Mammary epithelial cell (primary cell): ENCODE measurements at places on chromosomes 1 and 21. TPM values are rescaled to one million over a fixed set of nuclear protein-coding genes. Genes with fewer than 3 reads are reported as not detected.

- DNase-seq, result no peak
These were observed 6.2 kb upstream of the ANKRD65 start for GRCh38 chr1:1427106-1427819.

DNA sequence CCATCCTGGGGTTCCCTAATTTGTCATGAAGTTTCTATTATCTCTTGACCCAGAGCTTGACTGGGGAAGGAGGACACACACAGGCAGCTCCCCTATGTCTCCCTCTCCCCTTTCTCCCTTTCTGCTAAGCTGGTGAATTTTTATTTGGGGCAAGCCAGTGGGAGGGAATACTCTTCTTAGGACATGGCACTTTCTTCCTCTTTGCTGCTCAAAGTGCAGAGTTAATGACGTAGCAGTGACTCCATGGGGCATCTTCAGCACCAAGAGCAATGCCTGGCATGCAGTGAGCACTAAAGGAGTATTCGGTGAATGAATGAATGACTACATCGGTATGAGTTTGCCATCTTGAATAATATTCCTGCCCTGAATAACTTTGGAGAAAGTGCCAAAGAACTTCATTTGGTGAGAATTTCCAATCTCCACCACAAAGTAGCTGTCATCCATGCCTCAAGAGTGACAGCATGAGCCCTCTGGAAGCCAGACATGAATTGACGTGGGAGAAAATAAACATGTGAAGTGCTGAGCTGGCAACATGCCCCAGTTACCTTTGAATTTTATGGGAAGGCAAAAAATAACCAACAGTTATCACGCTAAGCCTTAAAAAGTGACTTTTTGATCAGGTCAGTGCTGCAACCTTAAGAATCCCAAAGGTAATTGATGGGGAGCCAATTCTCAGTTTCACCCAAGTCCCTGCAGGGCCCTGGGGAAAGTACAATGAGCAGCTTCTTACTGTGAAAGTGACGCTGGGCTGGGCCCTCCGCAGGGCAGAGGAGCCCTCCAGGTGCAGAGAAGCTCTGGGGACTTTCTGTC, 22.1 kb upstream of the ATF3 start:
- DNase-seq, result no peak

DNA sequence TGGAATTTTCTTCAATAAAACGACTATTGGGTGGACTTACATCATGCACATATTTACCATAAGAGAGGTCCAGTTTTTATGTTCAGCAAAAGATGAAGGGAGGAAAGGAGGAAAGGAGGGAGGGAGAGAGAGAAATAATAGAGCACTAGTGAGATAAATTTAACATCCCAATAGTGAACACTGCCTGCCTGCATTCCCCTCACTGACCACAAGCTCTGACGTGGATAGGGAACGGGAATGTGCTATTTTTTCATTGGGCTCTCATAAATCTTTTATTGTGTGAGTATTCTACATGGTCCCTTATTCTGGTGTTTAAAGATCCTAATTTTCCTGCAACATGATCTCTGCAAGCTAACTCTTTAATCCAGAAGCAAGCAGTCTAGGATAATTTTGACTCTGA, 82.1 kb downstream of the TTC3 start:
- DNase-seq, result no peak

GRCh38 chr1:223022641-223023473, 120.2 kb downstream of the TLR5 start:
- no peak for DNase-seq

- DNase-seq, result no peak
These were observed 105.8 kb downstream of the DDX20 start for GRCh38 chr1:111861523-111861922.

Gene SIPA1L2
- 2.5 TPM for polyA plus RNA-seq

Gene COL24A1
- not detected for polyA plus RNA-seq

GRCh38 chr1:41919764-41920397, 1.2 kb upstream of the HIVEP3 start:
- no peak for DNase-seq

- peak; percentile 87 for DNase-seq
These were observed 20.1 kb downstream of the UBE2U start for GRCh38 chr1:64223329-64224151.

Gene FAM72A
- polyA plus RNA-seq, result 5.2 TPM

Gene OR2L5
- polyA plus RNA-seq, result not detected

GRCh38 chr1:218669431-218669830, 324.3 kb downstream of the TGFB2 start:
- DNase-seq, result peak; percentile 47

GRCh38 chr1:160167580-160167979, 16.2 kb downstream of the ATP1A4 start:
- DNase-seq, result no peak

GRCh38 chr1:223378754-223379153, 14.5 kb upstream of the CCDC185 start:
- DNase-seq, result no peak

GRCh38 chr1:68111519-68112436, 61.4 kb upstream of the DIRAS3 start:
- peak; percentile 63 for DNase-seq

Gene SLC9C2
- polyA plus RNA-seq, result 0.01 TPM

GRCh38 chr1:201059401-201059800, 35.9 kb upstream of the KIF21B start:
- DNase-seq, result no peak

- no peak for DNase-seq
These were observed 482.1 kb upstream of the VAMP3 start for GRCh38 chr1:7288992-7289391.

Gene MR1
- 18.0 TPM for polyA plus RNA-seq

GRCh38 chr1:115194506-115194905, 105.2 kb upstream of the TSPAN2 start:
- no peak for DNase-seq

- DNase-seq, result peak; percentile 60
These were observed 74.6 kb downstream of the DPT start for GRCh38 chr1:168654198-168654915.

GRCh38 chr1:171422511-171422910, 62.8 kb upstream of the PRRC2C start:
- peak; percentile 24 for DNase-seq

GRCh38 chr1:183043872-183044854, 20.9 kb downstream of the LAMC1 start:
- DNase-seq, result peak; percentile 38

DNA sequence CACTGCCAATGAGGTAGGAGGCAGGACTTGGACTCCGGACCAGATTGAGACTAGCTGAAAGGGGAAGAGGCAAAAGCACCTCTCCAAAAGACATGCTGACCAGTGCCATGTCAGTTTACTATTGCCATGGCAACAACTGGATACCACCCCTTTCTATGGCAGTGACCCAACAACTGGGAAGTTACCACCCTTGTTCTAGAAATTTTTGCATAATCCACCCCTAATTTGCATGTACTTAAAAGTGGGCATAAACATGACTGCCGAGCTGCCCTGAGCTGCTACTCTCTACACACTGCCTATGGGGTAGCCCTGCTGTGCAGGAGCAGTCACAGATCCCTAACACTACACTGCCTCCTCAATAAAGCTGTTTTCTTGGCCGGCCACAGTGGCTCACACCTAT, 19.0 kb upstream of the SLC6A9 start:
- no peak for DNase-seq

- DNase-seq, result no peak
These were observed 184.8 kb upstream of the VAMP3 start for GRCh38 chr1:7586031-7586941.

Gene PTAFR
- 38.1 TPM for polyA plus RNA-seq

Gene TPTE
- not detected for polyA plus RNA-seq

- DNase-seq, result no peak
These were observed 92.2 kb upstream of the QSOX1 start for GRCh38 chr1:180062452-180062971.

DNA sequence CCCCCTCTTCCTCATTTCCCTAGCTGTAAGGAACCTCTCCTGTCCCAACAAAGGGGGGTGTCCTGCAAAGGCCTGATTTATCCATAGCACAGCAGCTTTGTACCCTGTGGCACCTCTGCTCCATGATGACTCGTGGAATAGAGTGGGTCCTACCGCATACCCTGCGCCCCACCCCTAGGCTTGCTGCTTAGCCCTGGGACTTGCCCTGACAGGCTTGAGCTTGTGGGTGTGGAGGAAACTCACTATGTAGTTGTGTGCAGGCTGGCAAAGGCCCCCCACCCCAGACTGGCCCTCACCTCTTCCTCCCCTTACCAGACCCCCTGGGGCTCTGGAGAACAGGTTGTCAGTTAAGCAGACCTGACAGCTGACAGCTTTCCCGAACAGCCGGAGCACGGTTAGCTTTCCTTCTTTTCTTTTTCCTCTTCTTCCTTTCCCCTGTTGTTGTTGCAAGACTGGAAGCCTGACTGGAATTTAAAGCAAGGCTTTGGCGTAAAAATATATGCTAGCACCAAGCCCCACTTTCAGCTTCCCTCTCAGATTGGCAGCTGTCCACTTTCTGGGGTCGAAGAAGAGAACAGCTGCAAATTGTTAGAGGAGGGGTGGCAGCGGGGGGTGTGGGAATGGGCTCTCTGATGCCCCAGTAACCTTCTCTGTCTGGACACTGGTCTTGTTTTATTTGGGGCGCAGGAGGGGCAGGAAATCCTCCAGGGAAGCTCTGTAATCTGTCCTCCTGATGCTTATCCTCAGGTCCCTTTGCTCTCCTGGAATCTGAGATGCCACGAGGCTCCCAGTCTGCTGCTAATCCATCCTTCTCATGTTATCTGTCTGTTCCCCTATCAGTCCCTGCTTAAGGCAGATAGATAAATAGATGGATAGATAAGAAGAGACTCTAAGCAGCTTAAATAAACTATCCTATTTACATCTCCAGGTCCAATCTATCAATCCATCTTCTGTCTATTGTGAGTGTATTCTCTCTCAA, 134.6 kb downstream of the BRINP2 start:
- peak; percentile 52 for DNase-seq

DNA sequence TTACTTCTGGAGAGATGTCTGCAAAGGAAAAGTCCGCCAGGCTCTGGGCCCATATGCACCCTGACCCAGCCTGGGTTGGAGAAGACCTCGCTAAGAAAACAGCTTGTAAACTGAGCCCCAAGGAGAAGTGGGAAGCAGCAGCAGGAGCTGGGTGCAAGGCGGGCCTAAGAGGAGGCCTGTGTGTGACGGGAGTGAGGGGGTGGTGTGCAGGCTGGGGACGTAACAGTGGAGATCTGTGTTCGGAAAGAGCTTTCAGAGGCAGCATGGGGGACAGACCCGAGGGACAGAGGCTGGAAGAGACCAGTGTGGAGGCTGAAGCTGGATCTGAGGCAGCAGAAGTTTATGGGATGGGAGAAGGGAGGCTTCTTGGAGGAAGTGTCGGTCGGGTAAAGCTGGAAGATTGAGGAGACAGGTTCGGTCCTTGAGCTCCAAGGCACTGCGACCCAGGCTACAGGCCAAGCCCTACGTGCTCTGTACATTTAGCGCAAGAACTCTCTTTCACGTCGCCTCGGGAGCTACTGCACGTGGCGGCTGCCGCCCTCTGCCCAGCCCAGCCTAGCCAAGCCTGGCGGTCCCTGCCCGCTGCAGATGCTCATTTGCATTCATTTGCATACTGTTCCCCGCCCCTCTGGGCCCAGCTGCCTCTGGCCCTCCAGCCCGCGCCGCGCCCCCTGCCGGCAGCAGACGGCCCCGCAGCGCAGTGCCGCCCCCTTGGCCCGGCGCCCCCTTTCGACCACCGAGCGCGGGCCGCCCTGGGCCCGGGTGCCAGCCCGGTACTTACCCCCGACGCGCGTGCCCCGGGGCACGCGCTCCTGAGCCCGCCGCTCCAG, 6.3 kb downstream of the HPCA start:
- no peak for DNase-seq

GRCh38 chr1:58999676-59000075, 215.8 kb upstream of the JUN start:
- DNase-seq, result no peak

DNA sequence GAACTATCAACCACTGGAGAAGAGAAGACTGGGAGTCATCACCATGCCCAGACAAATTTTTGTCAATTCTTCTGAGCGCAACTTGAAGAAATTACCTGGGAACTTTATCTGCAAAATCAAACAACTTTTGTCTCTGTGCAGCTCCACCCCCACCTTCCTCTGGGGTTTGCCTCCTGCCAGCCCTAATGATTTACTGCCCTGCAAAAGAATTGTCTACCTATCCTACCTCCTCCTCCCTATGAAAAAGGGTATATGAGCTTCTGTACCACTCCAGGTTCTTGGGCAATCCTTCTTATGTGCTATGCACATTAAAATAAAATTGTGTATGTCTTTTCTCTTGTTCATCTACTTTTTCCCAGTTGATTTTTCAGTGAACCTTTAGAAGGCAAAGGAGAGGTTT, 191.9 kb downstream of the URB2 start:
- DNase-seq, result no peak

DNA sequence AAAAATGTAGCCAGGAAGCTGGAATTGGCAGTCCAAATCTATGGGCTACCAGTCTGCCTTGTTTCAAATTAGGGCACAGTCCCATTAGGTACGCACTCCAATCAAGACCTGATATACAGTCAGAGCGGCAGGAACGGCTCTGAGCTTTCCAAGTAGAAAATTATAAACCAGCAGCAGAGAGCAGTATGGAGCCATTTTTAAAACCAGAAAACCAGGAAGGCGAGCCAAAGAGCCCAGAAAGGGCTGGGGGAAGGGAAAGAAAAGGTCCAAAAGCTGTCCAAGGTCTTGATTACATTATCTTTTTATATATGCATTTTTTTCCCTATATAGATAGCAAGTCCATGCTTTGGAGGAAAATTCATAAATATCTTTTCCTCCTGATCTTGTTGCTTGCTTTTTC, 719.0 kb downstream of the RWDD3 start:
- no peak for DNase-seq

Gene TRIM46
- 2.0 TPM for polyA plus RNA-seq

DNA sequence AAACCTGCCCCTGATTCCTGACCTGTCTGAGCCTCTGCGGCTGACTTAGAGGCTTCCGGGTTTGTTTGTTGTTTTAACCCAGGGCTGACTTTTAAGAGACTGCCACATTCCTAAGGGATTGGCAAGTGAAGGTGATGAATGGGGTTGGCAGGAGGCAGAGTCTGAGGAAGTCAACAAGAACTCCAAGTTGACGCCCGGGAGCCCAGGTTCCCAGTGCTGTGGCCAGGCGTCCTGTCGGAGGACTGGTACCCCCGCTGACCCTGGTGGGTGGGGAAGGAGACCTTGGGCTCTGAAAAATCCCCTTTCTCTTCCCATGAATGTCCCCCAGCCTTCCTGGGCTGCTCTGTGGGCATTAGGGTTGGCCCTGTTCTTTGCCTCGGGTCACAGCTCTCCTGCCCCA, 19.7 kb upstream of the EPS8L3 start:
- peak; percentile 80 for DNase-seq

GRCh38 chr1:212450331-212450881, 17.7 kb downstream of the NENF start:
- DNase-seq, result no peak

Gene LACTBL1
- polyA plus RNA-seq, result not detected

- DNase-seq, result no peak
These were observed 165.3 kb downstream of the TOMM20 start for GRCh38 chr1:234963180-234963903.

Gene KRTAP20-2
- not detected for polyA plus RNA-seq

Gene ZNF683
- not detected for polyA plus RNA-seq

DNA sequence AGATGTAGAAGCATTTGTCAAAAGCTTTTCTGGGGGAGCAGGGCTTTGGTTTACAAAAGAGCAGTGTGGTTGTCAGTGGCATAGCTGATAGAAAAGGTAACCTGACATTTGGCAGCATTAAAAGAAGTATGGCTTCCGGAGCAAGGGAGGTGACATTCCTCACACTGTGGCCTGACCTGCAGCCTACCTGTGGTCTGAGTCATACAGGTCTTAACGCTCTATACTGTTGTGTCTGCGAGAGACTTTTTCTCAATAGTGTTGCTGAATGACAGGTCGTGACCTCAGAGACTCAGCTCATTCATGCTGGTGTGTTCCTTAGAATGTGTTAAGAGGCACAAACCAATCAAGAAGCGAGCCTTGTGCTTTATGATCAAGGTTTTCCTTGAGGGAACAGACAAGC, 19.3 kb downstream of the PHGDH start:
- peak; percentile 52 for DNase-seq

Gene SDC3
- 6.1 TPM for polyA plus RNA-seq

- no peak for DNase-seq
These were observed 752.1 kb downstream of the LTN1 start for GRCh38 chr21:28240586-28240985.
